Ovary (tissue), 10 donors: ENCODE measurements at places on chromosomes 6 and 20. TPM values are rescaled to one million over a fixed set of nuclear protein-coding genes. Genes with fewer than 3 reads are reported as not detected.

The BPIFB2 gene
- total RNA-seq = not detected

The MAS1 gene
- total RNA-seq = 0.11 TPM

GRCh38 chr6:88636871-88637270 lies 326.5 kb downstream of the RNGTT start:
- DNase-seq = no peak

DNA sequence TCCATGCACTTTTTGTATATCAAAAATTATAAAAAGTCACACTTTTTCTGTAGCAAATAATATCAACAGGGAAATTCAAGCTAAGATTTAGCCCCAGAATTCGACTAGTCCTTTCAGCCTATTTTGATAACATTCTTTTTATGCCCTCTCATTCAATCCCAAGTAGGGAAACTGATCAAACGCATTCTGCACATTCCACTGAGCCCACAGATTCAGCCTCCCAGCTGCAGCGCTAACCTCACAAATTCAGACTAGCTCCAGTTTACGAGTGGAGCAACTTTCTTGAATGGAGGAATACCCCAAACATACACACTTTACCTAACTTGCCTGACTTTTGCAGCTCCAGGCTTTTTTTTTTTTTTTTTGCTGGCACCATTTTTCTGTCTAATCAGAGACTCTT lies 70.3 kb upstream of the HEY2 start:
- no peak for DNase-seq
